ENCODE measurements at places on chromosomes 6 and 20. TPM values are rescaled to one million over a fixed set of nuclear protein-coding genes. Genes with fewer than 3 reads are reported as not detected.

GRCh38 chr6:21738180-21739094 is 144.9 kb downstream of the SOX4 start:
- DNase-seq = no peak

DNA sequence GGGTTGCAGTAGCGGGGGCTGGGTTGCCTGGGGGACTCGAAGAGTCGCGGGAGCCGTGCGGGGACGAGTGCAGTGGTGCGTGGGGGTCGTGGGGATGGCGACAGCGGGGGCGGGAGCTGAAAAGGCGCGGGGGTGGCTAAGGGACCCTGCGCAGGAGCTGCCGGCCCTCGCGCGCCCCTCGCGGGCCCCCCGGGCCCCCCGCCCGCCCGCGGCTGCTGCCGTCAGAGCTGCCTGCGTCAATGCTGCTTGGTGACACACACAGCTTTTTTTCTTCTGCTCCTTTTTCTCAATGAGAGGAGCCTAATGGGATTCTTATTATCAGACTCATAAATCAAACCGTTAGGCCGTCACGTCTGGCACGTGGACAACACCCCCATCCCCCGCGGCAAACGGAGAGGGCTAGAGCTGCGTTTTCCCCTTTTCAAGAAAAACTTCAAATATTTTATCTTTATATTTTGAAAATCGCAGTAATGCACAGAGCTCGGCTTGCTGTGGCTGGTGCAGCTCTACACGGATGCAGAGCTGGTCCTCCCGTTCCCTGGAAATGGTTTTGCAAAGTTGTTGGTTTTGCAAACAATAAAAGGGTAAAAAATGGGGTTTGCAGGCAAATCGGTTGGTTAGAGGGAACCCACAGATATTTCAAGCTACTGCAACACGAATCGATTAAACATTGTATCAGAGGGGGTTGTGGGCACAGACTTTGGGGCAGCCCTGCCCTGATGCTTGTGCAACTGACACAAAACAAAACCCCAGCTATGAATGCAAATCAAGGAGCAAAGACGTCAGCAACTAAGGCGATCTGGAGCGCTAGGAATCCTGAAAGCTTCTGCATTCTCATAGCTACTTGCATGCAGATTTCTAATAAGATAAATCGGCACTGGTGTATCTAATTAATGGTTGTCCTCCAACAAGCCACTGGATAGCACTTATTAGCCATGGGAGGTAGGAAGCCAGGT is 161.4 kb downstream of the TBXT start:
- DNase-seq = no peak

The DEFB124 gene
- not detected for total RNA-seq

The BCAS4 gene
- total RNA-seq = 22.1 TPM

GRCh38 chr6:14758421-14759081 is 487.3 kb upstream of the JARID2 start:
- no peak for DNase-seq

- DNase-seq = no peak
These were observed 371.9 kb upstream of the ID4 start for GRCh38 chr6:19465256-19465655.

The GTSF1L gene
- total RNA-seq = not detected

GRCh38 chr6:159931846-159932245 is 37.0 kb upstream of the IGF2R start:
- no peak for DNase-seq

GRCh38 chr6:49607391-49607982 is 29.2 kb downstream of the RHAG start:
- DNase-seq = no peak

GRCh38 chr20:51529758-51530157 is 12.8 kb downstream of the NFATC2 start:
- no peak for DNase-seq

- no peak for DNase-seq
These were observed 62.7 kb downstream of the THBS2 start for GRCh38 chr6:169190970-169191369.

The LGSN gene
- total RNA-seq = not detected

GRCh38 chr6:151070631-151071051 is 169.1 kb upstream of the AKAP12 start:
- DNase-seq = no peak

- DNase-seq = no peak
These were observed 28.1 kb downstream of the NFYA start for GRCh38 chr6:41100871-41101287.

The ADIG gene
- not detected for total RNA-seq

The RSPH9 gene
- 0.15 TPM for total RNA-seq

GRCh38 chr20:62493253-62493885 is 17.6 kb upstream of the GATA5 start:
- DNase-seq = no peak

DNA sequence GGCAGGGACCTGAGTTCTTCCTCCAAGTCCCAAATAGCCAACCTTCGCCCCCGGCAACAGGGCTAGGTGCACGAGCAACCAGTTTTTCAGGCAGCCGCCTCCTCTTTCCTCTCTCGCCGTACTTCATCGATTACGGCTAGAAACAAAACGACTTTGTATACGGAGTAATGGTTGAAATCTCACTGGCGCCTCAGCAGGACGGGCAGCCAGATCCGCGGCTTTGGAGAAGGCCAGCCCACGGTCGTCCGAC is 333 bp upstream of the SMIM13 start:
- no peak for DNase-seq

The TBPL1 gene
- 40.6 TPM for total RNA-seq

The COL9A1 gene
- total RNA-seq = not detected
